ENCODE measurements at places on chromosomes 16 and 17.

GRCh38 chr17:43915559-43915958 is 8.2 kb upstream of the MPP2 start:
- no peak for DNase-seq

DNA sequence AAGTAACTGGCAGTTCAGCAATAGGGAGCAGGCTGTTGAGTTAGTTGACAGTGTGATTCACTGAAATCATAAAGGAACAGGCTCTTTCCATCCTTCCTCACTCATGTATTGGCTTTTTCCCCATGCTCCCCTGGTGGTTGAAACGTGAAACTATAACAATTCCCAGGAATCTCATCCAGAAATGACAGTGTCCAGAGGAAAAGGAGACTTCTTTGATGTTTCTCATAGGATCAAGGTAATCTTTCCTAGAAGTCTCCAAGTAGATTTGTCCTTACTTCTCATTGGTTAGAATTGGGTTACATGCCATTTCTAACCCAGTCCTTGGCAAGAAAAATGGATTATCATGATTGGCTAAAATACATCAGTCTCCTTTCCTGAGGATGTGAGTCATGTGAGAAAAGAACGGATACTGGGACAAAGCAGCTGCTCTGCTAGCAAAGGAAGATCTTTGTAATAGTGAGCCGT is 14.4 kb downstream of the TTC19 start:
- no peak for DNase-seq

DNA sequence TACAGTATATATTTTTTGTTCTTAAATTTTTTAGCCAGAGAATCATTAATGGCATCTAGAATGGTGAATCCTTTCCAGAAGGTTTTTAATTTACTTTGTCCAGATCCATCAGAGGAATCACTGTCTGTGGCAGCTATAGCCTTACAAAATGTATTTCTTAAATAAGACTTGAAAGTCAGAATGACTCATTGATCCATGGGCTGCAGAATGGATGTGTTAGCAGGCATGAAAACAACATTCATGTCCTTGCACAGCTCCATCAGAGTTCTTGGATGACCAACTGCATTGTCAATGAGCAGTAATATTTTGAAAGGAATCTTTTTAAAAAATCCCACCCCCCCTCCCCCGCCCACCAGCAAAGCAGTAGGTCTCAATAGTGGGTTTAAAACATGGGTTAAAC is 51.4 kb downstream of the CACNG1 start:
- no peak for DNase-seq

DNA sequence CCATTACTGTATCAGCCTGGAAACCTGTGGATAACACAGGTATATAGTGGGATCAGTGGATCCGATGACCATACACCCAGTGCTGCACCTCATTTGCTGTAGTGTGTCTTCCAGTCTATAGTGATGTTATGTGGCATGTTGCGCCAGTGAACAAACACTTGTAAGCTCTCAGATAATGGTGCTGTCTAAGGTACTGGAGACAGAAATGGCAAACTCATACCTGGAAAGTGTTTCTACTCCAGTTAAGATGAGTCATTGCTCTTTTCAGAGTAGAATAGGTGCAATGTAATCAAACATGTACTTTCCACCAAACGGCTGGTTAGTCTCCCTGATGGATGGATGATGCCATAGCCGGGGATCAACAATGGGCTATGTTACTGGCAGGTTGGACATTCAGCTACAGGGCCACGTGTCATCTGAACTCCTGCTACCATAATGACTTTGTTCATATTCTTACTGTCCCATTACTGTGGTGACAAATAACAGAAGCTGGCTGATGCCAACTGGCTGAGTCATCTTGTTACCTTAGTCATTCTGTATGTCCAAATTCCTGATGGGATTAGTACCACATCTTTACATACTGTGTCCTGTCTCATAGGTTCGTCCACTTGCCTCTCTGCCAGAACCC is 6.3 kb downstream of the CCL11 start:
- DNase-seq = no peak

- DNase-seq = no peak
Measured at GRCh38 chr17:51398687-51399086, 138.3 kb downstream of the UTP18 start.

GRCh38 chr16:56631832-56632155 is 665 bp upstream of the MT1M start:
- no peak for DNase-seq

DNA sequence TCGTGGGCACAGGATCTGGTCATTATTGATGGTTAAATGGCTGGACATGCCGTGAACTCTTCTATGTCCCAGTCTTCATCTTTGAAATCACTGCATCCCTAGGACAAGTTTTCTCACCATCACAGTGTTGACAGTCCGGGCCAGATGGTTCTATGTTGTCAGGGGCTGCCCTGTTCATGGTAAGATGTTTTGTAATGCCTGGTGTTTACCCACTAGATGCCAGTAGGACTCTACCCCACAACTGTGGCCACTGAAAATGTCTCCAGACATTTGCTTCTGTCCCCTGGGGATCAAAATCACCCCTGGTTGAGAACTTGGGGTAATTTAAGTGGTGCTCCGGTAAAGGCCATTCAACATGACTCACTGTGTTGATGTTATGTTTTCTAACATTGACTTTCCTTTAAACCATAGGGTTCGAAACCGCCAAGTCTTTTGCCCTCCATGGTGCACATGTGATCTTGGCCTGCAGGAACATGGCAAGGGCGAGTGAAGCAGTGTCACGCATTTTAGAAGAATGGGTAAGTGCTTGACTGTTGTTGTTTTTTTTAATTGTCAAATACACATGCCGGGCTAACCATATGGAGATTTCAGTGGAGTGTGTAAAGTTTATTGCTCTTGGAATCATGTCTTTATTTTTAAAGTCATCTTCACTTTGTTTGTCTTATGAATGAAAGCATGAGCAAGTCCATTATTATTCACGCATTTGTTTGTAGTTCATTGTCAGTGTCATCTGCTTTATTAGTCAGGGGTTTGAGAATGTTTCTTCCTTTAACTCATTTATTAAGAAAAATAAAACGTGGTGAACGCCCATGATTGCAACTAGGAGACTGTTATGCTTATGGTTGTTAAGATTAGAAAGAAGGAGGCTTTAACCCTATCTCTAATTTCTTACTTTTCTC is 64.6 kb downstream of the WWOX start:
- no peak for DNase-seq

DNA sequence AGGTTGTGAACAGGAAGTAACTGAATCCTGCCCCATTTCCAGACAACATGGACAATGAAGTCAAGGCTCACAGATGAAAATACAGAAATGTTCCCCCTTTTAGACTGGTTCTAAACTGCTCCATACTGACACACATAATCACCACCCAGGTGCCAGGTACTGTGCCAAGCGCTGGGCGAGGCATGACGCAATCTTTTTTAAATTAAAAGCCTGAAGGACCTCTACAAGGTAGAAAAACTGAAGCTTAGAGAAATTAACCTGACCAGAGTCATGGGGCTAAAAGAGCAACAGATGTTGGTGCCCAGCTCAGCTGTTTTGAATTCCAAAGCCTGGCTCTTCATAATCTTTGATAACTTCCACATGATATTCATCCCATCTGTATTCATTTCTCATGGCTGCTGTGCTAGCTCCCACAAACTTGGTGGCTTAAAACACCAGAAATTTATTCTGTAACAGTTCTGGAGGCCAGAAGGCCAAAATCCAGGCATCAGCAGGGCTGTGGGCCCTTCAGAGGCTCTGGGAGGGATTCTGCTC is 4.9 kb upstream of the RAB11FIP4 start:
- peak; percentile 26 for DNase-seq

GRCh38 chr17:45427181-45427835 is 5.4 kb downstream of the ARHGAP27 start:
- no peak for DNase-seq

DNA sequence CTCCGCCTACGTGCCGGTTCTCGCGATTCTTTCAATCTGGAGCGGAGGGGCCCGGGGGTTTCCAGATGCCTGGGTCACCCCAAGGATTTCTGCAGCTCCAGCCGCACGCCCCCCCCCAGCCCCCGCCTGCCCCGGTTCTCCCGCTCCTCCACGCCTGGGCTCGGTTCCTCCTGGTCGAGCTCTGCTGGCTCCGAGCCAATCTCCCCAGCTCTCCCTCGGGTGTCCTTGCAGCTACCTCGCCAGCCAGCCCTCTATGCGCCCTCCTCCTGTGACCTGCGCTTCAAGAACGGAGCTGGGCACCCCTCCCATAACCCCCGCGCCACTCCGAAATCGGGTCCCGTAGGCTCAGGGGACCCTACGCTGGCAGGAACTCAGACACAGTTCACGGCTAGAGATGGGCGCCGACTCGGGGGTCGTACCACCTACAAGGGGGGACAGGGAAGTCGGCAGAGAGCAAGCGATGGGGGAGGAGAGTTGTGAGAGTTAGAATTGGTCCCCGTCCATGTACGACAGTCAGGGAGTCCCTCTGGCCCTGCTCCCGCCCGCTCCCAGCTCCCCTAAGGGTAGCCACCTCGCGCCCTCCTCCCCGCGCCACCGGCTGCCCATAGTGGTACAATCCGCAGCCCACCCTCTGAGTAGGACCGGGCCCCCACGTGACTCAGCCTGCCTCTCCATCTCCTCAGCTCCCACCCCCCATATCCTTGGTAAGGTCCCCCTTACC is 961 bp downstream of the FGF11 start:
- peak; percentile 72 for DNase-seq

DNA sequence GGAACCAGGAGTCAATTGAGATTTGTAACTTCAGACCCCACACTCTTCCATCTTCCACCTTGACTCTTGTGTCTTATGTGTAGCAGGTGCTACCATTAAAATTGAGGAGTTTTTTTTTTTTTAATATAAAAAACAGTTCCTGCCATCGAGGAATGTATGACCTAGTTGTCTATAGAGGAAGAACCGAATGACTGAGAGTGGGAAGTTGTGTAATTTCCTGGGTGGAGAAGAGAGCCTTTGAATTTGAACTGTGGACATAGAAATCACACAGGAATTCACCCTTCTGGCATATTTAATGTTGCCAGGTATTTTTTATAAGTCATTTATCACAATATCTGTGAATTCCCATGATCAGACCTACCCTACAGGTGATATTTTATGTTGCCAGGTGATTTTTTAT is 22.0 kb downstream of the SP2 start:
- DNase-seq = no peak

DNA sequence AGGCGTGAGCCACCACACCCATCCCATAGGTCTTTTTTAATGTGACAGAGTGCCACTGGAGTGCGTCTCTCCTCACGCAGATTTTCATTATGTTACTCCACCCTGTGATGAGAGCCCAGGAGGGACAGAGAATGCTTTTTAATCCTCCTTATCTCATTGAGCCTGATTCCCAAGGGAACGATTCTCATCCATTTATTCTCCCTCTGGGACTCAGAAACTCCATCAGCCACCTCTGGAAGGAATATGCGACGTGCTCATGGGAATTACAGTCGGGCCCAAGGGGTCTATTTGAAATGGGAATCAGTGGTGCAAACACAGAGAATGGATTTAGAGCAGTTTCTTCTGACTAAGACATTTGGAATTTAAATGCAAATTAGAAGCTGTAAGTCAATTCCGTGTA is 155.9 kb upstream of the HSBP1 start:
- DNase-seq = no peak

GRCh38 chr17:15510361-15510760 is 42.9 kb upstream of the CDRT4 start:
- DNase-seq = no peak
